ENCODE measurements at places on chromosomes 1 and 21. TPM values are rescaled to one million over a fixed set of nuclear protein-coding genes. Genes with fewer than 3 reads are reported as not detected.

- DNase-seq, result no peak
Measured at GRCh38 chr1:230939806-230940489, 38.7 kb downstream of the TTC13 start.

- DNase-seq, result no peak
Measured at GRCh38 chr1:191279266-191279800, 801.7 kb upstream of the BRINP3 start.

DNA sequence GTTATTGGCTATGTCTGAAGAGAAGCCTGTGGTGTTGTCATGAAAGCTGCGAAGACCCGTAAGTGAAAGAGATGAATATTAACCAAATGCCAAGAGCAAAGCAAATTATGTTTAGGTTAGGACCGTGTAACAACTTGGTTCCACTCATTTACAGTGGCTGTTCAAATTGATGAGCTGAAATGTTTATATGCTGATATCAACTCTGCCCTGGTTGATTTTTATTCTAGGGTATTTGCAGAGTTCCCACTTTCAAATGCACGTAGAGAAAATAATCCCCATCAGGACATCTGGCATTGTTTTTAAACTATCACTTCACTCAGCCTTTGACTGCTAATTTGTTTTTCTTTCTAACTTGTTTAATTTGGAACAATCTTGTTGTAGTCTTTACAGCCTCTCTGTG is 581.6 kb upstream of the ADAMTS5 start:
- DNase-seq, result no peak

GRCh38 chr1:182643699-182644098 is 39.5 kb upstream of the RGS16 start:
- no peak for DNase-seq

- no peak for DNase-seq
Measured at GRCh38 chr1:32406629-32407111, 12.4 kb upstream of the BSDC1 start.

AJAP1 gene
- total RNA-seq, result not detected

DNA sequence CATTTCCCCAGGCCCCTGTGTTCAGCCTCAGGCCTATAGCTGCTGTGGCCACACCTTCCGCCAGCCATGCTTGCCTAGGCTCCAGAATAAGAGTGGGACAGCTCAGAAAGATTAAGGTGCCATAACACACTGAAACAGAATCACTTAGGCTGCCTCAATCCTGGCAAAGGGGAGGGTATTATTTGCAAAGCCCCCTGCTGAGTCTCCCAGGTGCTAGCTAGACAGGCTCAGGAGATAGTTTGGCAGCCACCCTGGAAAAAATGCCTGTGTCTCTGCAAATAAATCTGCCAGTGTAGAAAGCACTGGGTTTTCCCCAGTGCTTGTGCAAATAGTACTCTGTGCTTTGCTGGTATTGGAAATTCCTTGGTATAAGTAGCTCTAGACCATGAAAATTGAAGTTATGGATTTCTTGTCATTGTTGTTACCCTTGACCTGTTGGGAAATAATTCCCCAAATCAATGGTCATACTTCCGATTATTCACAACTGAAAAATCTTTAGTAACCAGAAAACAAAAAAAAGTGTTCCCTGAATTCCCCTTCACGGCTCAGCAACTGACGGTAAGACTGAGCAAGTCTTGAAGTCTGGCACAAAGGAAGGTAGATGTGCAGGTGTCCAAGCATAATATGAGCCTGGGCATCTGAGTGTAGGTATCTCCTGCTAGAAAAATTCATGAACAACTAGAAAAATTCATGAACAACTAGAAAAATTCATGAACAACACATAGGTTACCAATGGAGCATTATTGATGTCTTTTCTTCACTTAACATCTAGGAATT is 56.9 kb downstream of the PROX1 start:
- DNase-seq, result no peak

- DNase-seq, result peak; percentile 57
Measured at GRCh38 chr1:183227422-183228346, 41.6 kb downstream of the LAMC2 start.

LPAR3 gene
- total RNA-seq, result not detected

GRCh38 chr1:20538760-20539551 is 13.4 kb upstream of the FAM43B start:
- no peak for DNase-seq

DNA sequence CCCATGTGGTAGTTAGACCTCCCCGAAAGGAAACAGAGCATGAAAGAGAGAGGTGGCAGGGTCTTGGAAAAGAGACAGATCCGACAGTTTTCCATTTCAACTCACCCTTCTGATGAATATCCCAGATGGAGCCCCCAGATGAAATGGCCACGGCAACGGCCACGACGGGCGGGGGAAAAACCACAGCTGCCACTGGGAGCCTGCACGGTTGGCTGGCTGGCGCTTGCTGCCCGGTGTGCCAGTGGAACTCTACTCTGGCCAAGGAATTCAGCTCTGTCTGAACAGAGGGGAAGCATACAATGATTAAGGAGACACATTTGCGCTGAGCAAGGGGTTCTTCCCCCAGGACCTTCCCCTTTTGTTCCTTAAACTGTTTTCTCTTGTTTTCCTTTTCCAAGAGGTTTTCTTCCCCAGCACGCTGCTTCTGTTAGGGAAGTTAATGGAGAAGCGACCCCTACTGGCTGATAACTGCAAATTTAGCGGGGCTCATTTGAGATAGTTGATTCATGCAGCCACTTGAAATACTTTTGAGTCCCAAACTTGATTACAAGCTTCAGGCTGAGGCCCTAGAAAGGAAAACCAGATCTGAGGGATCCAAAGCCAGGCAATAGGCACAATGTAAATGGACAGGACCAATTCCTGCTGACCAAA is 1122.5 kb downstream of the NCAM2 start:
- DNase-seq, result no peak

GRCh38 chr1:200699871-200700270 is 30.2 kb upstream of the DDX59 start:
- DNase-seq, result no peak

GRCh38 chr1:64757213-64757612 is 12.3 kb downstream of the RAVER2 start:
- no peak for DNase-seq

HCRTR1 gene
- total RNA-seq, result not detected

DNA sequence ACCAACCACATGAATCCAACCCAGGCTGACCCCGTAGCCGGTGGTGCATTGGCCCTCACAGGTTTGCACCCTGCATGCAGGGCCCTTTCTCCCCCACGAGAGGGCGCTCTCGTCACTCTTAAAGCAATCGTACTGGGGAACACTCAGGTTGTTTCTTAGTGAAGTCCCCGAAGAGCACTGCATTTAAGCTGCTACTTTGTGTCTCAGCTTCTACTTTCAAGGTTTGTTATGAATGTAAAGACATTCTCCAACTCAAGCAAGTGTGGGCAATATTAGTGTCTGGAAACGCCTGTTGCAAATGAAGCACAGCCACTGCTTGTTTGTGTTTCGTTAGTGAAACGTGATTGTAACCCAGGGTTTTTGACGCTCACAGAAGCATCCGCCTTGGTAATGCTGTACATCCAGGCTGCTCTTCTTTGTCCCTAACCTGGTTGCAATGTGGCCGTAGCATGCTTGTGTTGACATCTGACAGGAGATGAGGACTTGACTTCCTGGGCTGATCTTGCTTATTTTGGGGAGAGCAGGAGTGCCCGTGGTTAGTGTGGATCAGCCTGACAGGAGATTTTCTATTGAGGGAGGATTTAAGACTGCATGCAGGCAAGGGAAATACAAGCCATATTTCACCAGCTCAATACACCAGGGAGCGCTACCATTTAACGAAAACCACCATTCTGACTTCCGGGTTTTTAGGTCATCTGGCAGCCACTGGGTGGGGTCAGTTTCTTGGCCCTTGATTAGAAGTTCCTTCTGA is 79.8 kb downstream of the ST6GALNAC3 start:
- peak; percentile 68 for DNase-seq

DAB1 gene
- not detected for total RNA-seq

DNA sequence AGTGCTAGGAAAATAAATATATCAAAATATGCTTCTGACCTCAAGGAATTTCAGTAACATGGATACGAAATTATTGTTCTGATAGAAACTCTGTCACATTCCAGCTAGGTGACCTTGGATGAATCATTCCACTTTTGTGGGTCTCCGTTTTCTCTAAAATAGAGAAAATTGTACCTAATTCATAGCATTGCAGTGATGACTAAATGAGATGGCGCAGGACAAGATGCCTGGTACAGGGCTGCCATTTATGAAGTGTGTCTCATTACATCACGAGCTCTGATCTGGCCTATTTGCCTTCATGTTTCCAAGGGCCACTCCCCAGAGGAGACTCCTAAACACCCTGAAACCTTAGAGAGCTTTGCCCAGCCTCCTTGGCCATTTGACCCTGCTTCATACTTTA is 480.0 kb upstream of the USP24 start:
- DNase-seq, result no peak

TDRD5 gene
- not detected for total RNA-seq

GRCh38 chr1:175005085-175005783 is 5.5 kb downstream of the CACYBP start:
- no peak for DNase-seq

GRCh38 chr1:163928069-163928468 is 606.3 kb downstream of the NUF2 start:
- no peak for DNase-seq

- DNase-seq, result no peak
Measured at GRCh38 chr1:43067977-43068751, 103.9 kb downstream of the EBNA1BP2 start.

AVPR1B gene
- total RNA-seq, result not detected

DNA sequence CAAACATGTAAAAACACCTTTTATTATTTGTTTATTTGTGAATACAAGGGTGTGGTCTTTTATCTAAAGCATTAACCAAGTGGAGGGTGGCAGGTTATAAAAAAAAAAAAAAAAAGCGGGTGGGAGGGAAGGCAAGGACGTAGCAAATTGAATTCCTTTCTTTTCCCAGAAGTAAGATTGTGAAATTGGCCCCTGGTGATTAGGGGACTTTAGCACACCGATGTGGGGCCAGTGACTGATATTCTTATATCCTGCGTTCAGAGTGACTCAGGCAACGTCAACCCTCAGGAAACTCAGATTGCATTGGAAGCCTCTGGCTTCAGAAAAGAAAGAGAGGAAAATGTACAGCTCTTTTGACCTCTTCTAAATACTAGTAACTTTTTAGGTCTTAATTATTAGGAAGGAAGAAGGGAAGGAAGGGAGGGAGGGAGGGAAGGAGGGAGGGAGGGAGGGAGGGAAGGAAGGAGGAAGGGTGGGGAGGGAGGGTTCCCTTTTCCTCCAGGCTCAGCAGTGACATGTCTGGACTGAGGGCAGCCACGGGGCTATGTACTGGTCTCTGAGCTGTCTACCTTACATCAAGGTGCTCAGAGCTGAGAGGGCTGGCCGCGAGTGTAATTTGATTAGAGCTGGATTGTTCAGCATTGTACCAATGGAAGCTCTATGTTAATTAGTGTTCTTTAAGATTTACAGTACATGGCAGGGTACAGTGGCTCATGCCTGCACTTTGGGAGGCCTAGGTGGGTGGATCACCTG is 30.2 kb downstream of the EVA1C start:
- DNase-seq, result no peak

- DNase-seq, result no peak
Measured at GRCh38 chr1:230761443-230762167, 14.4 kb downstream of the CAPN9 start.

SCAF4 gene
- total RNA-seq, result 6.5 TPM

- DNase-seq, result no peak
Measured at GRCh38 chr1:192067360-192067759, 90.9 kb upstream of the RGS18 start.

- no peak for DNase-seq
Measured at GRCh38 chr1:109912873-109913272, 2.2 kb downstream of the CSF1 start.

- DNase-seq, result no peak
Measured at GRCh38 chr1:35555601-35556477, 1.4 kb downstream of the KIAA0319L start.

DNA sequence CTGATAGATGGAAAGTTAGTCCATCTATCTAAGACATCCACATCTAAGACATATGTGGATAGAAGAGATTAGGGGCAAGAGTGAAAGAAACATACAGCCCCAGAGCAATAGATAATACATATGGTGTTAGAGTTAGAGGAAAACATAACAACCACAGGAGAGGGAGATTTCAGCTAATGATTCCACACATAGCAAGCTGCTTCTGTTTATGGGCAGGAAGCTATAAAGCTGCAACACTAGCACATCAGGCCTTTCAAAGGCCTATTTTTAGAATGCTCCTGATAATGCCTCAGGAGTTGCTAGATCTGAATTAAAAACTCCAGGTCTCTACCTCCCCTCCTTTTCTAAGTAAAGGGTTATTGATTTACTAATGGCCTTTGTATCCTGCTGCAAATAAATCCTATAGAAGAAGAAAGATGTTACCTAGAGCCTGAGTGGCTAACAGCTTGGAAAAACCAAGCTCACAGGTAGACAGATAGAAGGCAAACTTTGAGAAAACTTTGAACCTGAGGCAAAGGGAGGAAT is 36.1 kb downstream of the BRINP2 start:
- no peak for DNase-seq

MFAP2 gene
- total RNA-seq, result 16.7 TPM

GRCh38 chr1:75710832-75711231 is 13.7 kb upstream of the ACADM start:
- no peak for DNase-seq

DNA sequence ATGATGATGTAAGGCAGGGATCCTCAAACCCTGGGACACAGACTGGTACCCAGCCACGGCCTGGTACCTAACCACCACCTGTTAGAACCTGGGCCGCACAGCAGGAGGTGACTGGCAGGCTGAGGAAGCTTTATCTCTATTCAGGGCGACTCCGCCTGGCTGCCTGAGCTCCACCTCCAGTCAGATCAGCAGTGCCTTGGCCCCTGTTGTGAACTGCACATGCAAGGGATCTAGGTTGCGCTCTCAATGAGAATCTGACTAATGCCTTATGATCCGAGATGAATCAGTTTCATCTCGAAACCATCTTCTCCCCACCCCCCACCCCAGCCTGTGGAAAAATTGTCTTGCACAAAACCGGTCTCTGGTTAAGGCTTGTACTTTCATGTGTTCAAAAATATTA is 4.2 kb downstream of the RNPC3 start:
- no peak for DNase-seq

RGS8 gene
- not detected for total RNA-seq

DNA sequence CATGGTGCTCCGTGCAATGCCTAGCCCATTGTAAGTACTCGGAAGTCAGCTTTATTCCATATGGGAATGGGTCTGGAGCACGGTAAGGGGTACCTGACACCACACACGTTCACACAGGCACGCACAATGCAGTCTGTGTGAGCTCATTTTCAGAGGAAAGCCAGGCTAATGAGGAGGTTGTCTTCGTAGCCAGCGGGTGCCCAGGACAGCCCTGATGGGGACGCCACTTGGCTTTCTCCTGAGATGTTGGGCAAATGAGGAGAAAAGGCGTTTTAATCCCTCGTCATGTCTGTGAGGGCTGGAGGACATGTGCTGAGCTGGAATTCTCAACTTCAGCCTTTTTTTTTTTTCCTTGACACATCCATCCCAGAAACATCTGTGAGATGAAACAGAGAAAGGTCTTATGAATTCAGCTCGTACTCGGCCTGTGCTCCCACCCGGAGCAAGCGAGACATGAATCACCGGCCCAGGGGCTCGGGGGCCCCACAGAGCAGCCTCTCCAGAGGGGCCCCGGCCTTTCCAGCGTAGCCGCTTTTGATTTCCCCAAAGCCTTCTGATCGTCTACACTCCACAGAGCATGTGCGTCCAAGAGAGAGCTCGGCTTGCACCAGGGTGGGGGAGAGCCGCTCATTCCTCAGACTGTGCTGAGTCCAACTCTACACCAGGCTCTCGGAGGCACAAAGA is 125.1 kb downstream of the EPHB2 start:
- no peak for DNase-seq
